ENCODE measurements at places on chromosomes 7 and 10.

DNA sequence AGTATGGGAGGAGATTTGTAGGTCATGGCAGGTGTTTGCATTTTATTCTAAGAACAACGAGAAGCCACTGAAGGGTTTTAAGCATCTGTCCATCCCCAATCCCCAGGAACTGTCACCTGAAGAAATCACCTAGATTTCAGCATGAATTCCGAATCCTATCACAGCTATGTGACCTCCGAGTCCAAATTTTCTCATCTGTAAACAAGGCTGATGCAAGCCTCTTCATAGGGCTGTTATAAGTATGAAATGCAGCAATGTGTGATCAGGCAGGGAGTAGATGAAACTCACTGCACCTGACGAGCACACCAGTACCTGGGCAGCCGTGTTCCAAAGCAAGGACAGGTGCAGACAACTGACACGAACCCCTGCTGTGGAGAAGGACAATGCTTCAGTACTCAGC lies 14.0 kb downstream of the HABP2 start:
- DNase-seq = no peak

DNA sequence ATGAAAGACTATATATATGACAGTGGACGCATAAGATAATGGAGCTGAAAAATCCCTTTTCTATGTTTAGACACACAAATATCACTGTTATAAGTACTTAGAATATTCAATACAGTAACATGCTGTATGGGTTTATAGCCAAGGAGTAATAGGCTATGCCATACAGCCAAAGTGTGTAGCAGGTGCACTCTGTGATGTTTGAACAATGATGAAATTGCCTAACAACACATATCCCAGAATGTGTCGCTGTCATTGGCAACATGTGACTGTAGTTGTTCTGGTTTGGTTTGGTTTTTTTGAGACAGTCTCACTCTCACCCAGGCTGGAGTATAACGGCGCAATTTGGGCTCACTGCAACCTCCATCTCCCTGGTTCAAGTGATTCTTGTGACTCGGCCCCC lies 26.1 kb downstream of the NOM1 start:
- no peak for DNase-seq

DNA sequence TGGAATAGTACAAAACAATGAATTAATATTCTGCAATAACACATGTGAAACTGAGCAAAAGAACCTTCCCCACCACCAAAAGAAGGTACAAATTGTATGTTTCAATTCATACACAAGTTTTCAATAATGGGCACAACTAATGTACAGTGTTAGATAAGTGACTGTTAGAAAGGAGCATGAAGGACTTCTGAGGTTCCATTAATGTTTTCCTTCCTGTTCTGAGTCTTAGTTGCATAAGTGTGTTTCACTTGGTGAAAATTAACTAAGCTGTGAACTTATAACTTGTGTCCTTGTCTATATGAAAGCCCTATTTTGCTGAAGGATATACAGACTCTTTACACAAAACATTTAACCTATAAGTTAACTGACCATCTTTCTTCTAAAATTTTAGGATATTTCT lies 8.2 kb downstream of the GSAP start:
- DNase-seq = no peak

GRCh38 chr10:56715262-56715661 lies 354.2 kb upstream of the ZWINT start:
- no peak for DNase-seq

DNA sequence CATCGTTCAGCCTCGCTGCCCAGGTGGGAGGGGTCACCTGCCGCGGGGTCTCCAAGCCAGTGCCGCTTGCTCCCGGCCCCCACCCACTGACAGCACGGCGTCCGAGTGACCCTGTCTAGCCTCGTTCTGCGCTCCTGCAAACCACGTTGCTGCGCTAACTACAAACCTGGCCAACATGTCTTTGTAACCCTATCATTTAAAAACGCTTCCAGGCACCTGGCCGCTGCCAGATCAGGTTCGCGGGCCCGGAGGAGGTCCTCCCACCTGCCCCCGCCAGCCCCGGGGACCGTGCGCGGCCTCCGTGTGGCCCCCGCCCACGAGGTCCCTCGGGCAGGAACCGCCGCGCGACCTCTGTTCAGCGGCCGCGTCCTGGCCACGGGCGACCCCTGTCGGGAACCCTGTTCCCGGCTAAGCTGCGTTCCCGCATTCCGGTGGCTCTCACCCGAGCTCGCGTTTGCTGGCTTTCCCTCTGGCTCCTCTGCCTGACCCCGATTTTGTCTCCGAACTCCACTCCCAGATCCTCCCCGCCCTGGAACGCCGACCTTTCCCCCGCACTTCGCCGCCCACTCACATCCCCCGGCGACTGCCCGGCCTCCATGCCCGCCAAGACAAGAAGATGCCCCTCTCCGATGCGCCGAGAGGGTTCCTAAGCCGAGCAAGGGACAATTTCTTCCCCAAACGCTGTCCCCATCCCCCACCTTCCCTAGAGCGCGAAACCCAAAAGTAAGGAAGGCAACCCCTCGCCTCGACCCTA lies 2.4 kb downstream of the SFMBT2 start:
- no peak for DNase-seq

- no peak for DNase-seq
These were observed 6.3 kb downstream of the CASP7 start for GRCh38 chr10:113686028-113686427.

- no peak for DNase-seq
These were observed 679.4 kb upstream of the C7orf33 start for GRCh38 chr7:147911201-147911601.

GRCh38 chr7:107201795-107202450 lies 33.1 kb downstream of the HBP1 start:
- no peak for DNase-seq

- no peak for DNase-seq
These were observed 141.3 kb upstream of the TNRC18 start for GRCh38 chr7:5564894-5565293.

GRCh38 chr10:90924552-90924951 lies 3.7 kb upstream of the ANKRD1 start:
- DNase-seq = no peak

GRCh38 chr10:10794791-10795191 lies 222.9 kb upstream of the CELF2 start:
- no peak for DNase-seq

GRCh38 chr7:134562136-134562535 lies 13.2 kb downstream of the AKR1B15 start:
- DNase-seq = no peak

- DNase-seq = no peak
These were observed 936 bp downstream of the IGF2BP3 start for GRCh38 chr7:23469150-23469960.

- DNase-seq = no peak
These were observed 280.9 kb downstream of the LRMDA start for GRCh38 chr10:75712242-75712880.

All from stimulated activated CD8-positive, alpha-beta memory T cell treated with anti-CD3 and anti-CD28 coated beads, Interleukin-2, amount 100 ng/mL, for 1 hour (primary cell).